ENCODE measurements at places on chromosomes 7 and 10. TPM values are rescaled to one million over a fixed set of nuclear protein-coding genes. Genes with fewer than 3 reads are reported as not detected.

The UCMA gene
- not detected for total RNA-seq

DNA sequence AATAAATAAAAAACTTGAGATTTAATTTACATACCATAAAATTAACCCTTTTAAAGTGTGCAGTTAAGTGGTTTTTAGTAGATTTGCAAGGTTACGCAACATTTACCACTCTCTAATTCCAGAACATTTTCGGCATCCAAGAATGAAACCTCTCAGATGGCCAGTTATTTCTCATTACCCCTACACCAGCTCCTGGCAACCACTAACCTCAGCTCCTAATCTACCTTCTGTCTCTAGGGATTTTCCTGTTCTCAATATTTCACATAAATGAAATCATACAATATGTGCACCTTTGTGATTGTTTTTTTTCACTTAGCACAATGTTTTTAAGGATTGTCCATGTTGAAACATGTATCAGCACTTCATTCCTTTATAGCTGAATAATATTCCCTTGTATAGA, 45.1 kb downstream of the INPP5F start:
- H3K27ac ChIP-seq = no peak overlapping the region
- no peaks in the 10 kb centered on the region for H3K36me3 ChIP-seq
- DNase-seq = no peak
- H3K4me3 ChIP-seq = no peak overlapping the region
- H3K27me3 ChIP-seq = no peaks in the 10 kb centered on the region
- no peaks in the 10 kb centered on the region for H3K4me1 ChIP-seq

DNA sequence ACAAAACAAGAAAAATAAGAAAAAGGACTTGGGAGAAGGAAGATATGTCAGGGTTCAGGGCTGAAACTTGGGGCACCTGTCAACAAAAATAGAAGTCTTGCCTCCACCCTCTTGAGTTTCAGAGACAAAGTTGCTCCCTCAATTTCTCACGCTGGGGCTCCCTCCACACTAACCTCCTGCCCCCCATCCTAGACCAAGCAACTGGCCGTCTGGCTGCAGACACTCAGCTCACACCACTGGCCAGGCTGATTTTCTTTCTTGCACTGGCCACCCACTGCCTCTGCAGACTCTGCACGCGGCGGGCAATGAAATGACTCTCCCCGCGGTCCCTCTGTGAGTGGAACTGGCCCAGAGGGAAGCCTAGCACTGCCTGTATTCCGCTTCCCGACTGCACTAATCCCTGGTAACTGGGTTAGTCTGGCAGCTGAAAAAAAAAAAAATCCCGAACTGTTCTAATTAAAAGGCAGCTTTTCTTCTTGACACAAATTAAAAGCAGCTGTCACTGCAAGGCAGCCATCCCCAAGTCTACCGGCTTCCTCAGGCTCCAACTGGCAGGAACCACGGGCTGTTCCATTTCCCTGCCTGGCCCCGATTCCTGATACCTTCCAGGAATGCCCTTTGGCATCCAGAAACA, 83.5 kb downstream of the SPDYE5 start:
- no peak overlapping the region for H3K27ac ChIP-seq
- no peak for DNase-seq
- H3K4me3 ChIP-seq = no peak overlapping the region
- H3K27me3 ChIP-seq = no peaks in the 10 kb centered on the region
- no peaks in the 10 kb centered on the region for H3K4me1 ChIP-seq

DNA sequence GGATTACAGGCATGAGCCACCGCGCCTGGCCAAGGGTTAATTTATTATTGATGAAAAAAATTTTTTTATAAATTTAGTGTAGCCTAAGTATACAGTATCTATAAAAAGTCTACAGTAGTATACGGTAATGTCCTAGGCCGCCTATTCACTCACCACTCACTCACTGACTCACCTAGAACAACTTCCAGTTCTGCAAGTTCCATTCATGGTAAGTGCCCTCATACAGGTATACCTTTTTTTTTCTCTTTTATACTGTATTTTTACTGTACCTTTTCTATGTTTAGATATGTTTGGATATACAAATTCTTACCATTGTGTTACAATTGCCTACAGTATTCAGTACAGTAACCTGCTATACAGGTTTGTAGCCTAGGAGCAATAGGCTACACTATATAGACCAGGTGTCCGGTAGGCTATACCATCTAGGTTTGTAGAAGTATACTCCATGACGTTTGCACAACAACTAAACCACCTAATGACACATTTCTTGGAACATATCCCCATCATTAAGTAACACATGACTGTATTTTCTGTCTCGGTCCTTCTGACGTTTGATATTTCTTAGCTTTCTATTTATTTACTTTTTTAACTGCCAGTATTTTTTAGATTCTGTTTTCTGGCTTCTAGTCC, 23.4 kb downstream of the IRF5 start:
- no peaks in the 10 kb centered on the region for H3K27me3 ChIP-seq
- no peak overlapping the region for H3K27ac ChIP-seq
- H3K4me1 ChIP-seq = no peaks in the 10 kb centered on the region
- no peak overlapping the region for H3K4me3 ChIP-seq

DNA sequence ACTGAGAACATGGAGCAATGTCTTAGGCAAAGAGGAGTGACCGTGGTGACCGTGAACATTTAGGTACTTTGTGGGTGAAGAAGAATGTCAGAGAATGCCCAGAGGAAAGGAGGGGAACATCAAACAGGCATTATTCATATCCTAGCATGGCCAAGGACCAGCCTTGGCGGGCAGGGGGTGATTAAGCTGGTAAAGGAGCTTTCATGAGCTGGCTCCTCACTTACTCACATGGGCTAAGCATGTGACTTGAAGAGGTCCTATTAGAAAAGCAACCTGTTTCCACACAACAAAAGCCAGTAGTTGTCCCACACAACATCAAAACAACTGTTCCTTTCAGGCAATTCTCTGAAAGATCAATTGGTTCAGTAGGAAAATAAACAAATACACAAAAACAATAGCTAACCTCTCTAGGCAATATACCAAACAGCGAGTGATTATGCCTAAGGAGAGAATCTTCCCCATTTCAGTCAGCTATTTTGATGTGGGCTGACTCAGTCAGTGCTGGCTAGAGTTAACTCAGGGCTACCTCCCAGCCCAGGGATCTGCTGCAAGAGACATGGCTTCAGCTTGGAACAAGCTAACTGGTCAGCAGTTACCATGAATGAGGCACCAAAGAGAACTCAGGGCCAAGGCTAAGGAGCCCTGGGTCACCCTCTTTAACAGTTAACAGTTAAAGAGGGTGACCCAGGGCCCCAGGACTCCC, 283.5 kb downstream of the ARHGAP12 start:
- no peaks in the 10 kb centered on the region for H3K36me3 ChIP-seq
- no peaks in the 10 kb centered on the region for H3K4me1 ChIP-seq
- DNase-seq = no peak
- H3K27ac ChIP-seq = no peak overlapping the region

The PAX4 gene
- not detected for total RNA-seq

All from breast epithelium (tissue), 4 donors.